ENCODE measurements at places on chromosomes 3 and 15. TPM values are rescaled to one million over a fixed set of nuclear protein-coding genes. Genes with fewer than 3 reads are reported as not detected.

- no peaks in the 10 kb centered on the region for H3K27me3 ChIP-seq
- H3K36me3 ChIP-seq: no peaks in the 10 kb centered on the region
- no peaks in the 10 kb centered on the region for H3K4me1 ChIP-seq
- H3K27ac ChIP-seq: no peak overlapping the region
These were observed 565.7 kb downstream of the FGF12 start for GRCh38 chr3:192161661-192162060.

Gene NOX5
- total RNA-seq: not detected

DNA sequence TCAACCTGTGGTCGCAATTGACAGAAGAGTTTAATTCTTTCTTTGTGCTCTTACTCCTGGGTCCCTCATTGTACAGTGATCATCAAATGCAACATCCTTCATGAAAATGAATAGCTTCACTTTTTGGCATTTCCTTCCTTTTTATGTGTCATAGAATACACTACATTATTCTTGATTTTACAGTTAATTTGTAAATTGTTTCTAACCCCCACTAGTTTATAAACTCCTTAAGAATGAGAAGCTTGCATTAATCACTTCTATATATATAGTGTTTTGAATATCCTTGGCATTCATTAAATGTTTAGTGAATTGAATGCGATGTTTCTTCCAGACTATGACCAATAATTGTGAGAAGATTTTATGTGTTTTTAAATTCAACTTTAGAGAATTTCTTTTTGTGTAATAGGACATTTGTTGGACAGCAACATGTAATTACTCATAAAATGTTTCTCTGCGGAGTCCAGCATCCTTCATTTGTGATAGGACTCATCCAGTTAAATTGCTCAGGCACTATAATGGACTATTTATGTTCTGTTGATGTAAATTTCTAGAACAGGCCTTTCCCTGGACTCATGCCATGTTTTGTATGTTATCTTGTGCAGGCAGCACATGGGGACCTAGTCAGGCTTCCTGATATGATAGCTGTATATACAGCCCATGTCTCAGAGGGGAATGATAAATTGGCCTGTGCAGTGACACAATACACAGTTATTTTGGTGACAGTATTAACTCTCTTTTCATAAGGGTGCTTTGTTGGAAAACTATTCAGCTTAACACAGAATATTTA lies 51.3 kb downstream of the MBNL1 start:
- H3K36me3 ChIP-seq: no peaks in the 10 kb centered on the region
- no peak overlapping the region for H3K27ac ChIP-seq
- H3K4me1 ChIP-seq: peaks cover 95% of the 10 kb centered on the region
- H3K4me3 ChIP-seq: no peak overlapping the region
- H3K27me3 ChIP-seq: no peaks in the 10 kb centered on the region

DNA sequence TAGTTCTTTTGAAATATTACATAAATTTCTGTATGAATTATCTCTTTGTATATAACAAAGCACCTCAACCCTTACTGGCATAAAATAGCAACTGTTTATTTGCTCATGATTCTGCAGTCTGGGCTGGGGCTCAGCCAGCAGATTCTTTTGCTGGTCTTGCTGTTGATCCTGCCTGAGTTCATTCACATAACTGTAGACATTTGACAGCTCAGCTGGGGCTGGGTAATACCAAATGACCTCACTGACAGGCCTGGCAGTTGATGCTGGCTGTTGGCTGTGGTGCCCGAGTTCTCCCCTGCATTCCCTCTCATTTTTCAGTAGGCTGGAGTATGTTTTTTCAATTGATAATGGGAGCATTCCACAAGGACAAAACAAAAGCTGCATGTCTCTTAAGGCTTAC lies 449.9 kb upstream of the GOLIM4 start:
- no peak overlapping the region for H3K27ac ChIP-seq
- DNase-seq: no peak
- no peaks in the 10 kb centered on the region for H3K36me3 ChIP-seq
- H3K4me3 ChIP-seq: no peak overlapping the region

GRCh38 chr3:66439666-66440344 lies 61.0 kb downstream of the LRIG1 start:
- H3K4me1 ChIP-seq: peaks cover 31% of the 10 kb centered on the region
- no peak for DNase-seq
- no peak overlapping the region for H3K4me3 ChIP-seq
- H3K27ac ChIP-seq: no peak overlapping the region
- no peaks in the 10 kb centered on the region for H3K27me3 ChIP-seq

DNA sequence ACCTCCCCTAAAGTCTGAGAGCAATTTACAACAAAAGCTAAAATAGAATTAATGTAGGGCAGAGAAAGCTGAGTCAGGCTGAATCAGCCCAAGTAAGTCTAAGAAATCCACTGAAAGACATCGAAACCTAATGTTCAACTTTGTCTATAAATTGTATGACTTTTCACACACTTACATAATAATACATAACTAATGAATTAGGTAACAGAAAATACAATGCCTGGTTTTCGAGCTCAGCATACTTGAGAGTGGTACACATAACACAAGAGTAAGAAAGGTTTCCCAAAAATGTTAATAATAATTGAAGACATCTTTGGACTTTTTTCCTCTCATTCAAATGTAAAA lies 55.3 kb upstream of the VGLL4 start:
- DNase-seq: no peak
- no peaks in the 10 kb centered on the region for H3K27me3 ChIP-seq

Data from lower lobe of right lung (tissue), 2 donors.